ENCODE measurements at places on chromosomes 2 and 18.

GRCh38 chr2:65479524-65479923 lies 47.1 kb upstream of the SPRED2 start:
- no peak for DNase-seq

GRCh38 chr2:70116936-70117552 lies 29.8 kb downstream of the PCBP1 start:
- no peak for DNase-seq

GRCh38 chr18:23629444-23629946 lies 33.2 kb downstream of the ANKRD29 start:
- DNase-seq = peak; percentile 37

GRCh38 chr18:28073658-28074057 lies 103.3 kb downstream of the CDH2 start:
- DNase-seq = no peak

DNA sequence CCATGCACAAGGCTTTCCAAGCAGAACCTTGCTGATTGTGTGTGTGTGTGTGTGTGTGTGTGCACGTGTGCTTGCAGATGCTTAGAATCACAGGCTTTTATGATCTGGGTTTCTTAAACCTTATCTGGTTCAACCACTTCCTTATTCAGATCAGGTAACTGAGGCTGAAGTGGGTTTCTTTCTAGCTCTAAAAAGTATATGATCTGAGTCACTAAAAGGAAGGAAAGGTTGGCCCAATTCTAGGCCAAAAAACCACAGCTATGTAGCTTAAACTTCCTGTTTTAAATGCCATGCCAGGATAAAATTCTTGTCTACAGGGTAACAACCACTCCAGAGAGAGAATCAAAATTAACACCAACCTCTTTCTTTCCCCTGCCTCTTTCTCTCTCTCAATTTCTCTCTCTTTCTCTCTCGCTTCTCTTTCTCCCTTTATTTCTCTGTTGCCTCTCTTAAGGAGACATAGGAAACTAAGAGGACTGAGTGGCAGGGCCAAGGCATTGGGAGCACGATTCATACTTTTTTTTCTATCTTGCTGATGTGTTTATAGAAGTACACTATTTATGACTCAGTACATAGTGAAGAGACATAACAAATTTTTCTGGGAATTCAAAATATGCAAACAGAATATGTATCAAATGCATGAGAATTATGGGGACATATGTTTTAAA lies 140.3 kb downstream of the TRIB2 start:
- no peak for DNase-seq

DNA sequence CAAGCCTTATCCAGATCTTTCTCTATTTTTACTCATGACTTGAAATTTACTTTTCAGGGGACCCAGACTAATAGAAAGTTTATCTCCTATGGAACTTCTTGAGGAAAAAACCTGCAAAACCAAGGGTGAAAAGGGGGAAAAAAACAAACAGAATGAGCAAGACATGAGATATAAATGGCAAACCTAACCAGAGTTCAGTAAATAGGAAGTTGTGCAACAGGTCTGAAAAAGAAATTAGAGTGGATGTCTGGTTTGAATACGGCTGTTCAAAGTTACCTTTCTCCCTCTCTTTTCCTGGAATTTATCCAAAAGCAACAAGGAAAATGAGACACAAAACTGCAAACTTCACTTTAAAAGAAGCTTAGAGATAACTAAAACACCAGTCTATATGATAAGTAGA lies 78.8 kb upstream of the TGFA start:
- no peak for DNase-seq

DNA sequence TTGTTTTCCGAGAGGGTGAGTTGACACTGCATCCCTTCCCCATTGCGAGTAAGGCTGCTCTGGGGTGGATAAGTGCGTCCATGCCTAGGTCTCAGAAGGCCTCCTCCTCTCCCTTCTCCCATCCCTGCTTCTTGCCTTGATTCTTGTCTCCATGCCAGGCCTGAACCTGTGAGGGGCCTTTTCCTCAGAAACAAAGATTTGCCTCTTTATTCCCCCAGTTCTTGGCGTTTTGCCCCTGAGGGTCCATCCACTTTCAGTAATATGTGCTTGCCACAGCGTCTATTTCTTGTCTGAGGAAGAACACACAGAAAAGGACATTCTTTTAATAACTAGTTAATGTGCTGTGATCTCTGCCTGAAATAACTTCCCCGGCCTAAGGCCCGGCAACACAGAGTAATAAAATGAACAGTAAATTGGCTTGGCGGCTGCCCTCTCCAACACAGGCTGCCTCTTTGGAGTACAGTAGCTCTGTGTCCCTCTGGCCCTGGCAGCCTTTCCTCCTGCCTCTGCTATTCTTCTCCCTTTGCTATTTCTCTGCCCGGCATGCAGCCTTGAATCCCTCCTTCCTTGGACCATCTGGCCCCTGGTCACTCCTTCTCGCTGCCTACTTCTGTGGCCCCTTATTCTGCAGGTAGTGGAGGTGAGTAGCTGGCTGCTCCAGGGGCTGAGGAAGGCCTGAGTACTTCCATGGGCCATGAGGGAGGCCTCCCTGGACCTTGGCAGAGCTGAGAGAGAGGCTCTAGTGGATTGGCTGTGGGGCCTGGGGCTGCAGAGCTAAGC lies 4.4 kb downstream of the EHD3 start:
- no peak for DNase-seq

DNA sequence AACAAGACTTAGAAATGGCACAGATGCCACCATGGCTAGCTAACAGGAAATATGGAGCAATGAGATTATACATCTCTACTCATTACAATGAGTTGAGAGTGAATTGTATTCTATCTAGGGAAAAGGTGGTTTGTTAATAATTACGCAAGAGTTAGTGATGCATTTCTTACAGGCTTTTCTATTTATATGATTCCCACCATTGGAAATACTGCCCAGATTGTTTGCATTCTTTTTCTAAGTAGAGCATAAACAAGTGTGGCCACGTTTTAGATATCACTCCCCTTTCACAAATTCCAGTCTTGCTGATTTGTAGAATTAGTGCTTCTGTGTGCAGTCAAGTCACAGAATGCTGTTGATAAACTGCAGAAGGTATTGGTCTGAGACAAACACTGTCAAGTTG lies 56.6 kb downstream of the ZNF804A start:
- no peak for DNase-seq

DNA sequence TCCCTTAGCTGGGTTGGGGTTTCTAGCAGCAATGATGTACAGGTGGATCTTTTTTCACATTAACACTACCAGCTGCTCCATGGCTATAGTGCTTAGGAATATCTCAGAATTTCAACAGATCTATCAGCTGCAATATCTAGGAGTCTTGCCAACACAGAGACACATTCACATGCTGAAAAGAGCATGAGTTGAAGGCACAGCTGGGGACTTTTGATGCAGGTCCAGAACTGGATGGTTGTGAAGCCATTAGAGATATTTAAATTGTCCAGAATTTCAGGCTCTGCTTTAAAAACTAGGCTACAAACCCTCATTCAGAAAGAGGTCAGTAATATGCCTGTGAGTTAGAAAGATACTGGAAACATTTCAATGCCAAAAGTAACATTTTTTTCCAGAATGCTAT lies 122.2 kb upstream of the CCDC195 start:
- DNase-seq = no peak

DNA sequence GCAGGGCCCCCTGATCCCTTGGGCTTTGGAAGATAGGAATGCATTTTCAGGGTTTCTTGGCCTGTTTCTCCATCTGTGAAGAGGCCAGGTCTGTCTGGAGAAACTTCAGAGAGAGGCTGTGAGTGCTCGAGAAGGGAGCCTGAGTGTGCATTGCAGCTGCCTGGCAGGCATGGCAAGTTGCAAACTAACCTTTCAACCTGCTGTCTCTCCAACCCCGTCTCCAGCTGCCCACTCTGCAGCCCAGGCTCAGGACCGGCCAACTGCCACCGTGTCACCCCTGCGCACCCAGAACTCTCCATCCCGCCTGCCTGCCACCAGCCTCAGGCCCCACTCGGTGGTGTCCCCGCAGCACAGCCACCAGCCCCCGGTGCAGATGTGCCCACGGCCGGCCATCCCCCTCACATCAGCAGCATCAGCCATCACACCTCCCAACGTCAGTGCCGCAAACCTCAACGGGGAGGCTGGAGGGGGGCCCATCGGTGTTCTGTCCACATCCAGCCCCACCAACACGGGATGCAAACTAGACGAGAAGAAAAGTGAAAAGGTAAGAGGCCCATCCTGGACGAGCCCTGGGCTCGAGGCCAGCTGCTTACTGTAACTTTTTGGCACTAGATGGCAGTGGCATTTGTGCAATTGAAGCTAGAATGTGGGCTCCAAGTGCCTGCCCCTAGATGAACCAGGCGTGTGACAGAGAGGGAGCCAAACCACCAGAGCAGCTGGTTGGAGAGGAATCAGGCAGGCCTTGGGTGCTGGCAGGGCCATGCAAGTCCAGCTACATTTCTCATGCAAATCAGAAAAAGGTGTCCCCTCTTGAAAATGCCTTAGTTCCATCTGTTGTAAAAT lies 164.6 kb downstream of the SEPTIN10 start:
- no peak for DNase-seq

GRCh38 chr2:165863810-165864261 lies 69.8 kb upstream of the GALNT3 start:
- DNase-seq = no peak

- no peak for DNase-seq
Observed at GRCh38 chr2:96955762-96956161, 30.6 kb downstream of the FAM178B start.

- no peak for DNase-seq
Observed at GRCh38 chr18:61774846-61775245, 118.0 kb downstream of the RNF152 start.

- DNase-seq = no peak
Observed at GRCh38 chr2:196201229-196202009, 30.0 kb upstream of the STK17B start.

- DNase-seq = peak; percentile 73
Observed at GRCh38 chr2:98483257-98483861, 38.7 kb downstream of the INPP4A start.

DNA sequence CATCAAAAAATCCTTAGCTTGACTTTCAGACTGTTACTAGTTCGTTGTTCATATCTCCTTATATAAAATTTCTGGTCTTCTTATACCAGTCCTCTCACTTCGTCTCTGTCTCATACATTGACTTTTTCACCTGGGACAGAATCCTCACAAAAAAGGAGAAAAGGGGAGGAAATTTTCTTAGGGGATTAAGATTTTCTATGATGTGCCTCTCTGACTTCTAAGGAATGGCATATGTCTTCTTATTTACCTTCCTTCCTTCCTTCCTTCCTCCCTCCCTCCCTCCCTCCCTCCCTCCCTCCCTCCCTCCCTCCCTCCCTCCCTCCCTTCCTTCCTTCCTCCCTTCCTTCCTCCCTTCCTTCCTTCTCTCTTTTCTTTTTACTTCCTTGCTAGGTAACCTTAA lies 27.9 kb downstream of the KCNE4 start:
- DNase-seq = no peak

DNA sequence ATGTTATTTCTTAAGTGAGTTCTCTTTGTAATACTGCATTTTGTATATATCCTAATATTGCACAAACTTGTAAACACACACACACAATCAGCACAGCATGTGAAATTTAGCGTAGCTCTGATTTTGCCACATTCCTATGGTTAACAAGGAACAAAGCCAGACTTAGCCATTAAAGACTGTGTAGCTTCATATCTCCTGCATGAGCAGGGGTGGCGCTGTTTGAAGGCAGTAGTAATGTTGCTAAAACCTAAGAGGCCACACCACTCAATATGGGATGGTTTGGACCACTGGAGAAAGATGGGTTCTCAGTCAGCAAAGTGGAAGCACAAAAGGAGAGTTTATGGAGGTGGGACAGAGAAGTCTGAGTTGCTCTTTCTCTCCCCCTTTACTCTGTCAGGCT lies 61.1 kb upstream of the RND3 start:
- DNase-seq = no peak

GRCh38 chr2:1136846-1137245 lies 186.2 kb downstream of the SNTG2 start:
- no peak for DNase-seq

DNA sequence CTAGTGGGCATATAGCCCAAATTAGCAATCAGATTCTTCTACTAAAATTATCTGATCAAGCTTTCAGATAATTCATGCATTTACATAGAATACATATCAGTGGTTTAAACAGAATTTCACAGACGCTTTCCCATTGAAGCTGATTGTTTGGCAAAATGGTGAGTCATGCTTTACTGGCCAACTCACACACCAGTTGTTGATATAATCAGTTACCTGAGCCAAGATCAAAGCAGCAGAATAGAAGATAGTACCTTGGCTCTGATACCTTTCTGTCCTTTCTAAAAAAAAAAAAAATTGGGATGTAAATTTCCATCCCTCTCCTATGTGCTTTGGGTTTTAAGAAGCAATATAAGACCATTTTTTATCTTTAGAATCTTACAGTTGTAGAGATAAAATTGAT lies 178.0 kb downstream of the MCFD2 start:
- no peak for DNase-seq

GRCh38 chr2:45123065-45123464 lies 113.8 kb upstream of the SIX2 start:
- DNase-seq = no peak

DNA sequence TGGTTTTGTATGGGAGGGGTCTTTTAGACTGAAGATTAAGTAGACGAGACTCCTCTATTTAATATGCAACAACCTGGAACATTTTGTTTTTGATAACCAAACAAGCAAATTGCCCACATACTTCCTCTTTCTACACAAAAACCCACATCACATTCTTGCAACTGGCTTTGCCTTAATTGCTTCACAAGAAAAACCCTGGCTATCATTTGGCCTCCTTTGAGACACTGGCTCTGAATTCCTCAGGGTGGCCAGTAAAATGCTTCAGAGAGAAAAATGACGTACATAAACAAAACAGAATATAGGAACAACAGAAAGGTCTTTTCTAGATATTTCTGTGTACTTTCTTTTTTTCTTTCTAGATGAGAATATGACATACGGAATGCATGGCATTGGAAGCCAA lies 103.0 kb downstream of the TRIB2 start:
- no peak for DNase-seq

- no peak for DNase-seq
Observed at GRCh38 chr2:45253151-45253550, 243.9 kb upstream of the SIX2 start.

DNA sequence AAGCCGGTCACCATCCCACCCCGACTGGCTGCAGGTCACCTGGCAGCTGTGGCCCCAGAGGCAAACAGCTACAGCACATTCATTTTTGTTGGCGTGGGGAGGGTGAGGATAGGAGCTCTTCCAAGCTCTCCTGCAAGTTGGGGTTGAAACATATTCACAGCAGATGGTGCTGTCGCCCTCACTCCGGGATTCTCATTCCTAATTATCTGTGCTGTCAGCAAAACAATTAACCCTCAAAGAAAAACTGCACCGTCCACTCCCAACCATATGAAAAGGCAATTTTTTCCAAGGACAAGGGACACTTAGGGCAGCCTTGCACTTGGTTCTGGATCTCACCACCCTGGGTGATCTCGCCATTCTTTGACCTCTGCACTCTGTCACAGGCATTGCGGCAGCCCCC lies 68.6 kb downstream of the ZBTB7C start:
- DNase-seq = no peak
